Cerebellar cortex (tissue), 1 donor: ENCODE measurements at places on chromosomes 12 and 14.

GRCh38 chr12:124684971-124685688 is 117.7 kb upstream of the NCOR2 start:
- peak; percentile 66 for DNase-seq

DNA sequence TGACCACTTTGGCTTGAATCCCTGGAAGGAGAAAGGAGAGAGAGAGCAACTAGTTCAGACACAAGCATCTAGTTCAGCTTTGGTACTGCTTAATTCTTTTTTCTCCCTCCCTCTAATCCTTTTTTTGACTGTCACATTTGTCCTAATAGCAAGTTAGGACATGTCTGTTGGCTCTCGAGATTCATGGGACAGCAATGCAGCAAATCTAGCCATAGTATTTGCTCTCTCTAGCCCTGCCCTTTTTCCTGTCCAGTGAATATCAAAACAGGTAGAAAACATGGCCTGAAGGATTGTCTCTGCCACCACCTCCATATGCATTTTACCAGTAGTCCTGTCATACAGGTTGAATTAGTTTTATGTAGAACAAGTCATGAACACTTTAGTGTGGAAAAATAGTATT is 116.4 kb downstream of the PTPRB start:
- no peak for DNase-seq

DNA sequence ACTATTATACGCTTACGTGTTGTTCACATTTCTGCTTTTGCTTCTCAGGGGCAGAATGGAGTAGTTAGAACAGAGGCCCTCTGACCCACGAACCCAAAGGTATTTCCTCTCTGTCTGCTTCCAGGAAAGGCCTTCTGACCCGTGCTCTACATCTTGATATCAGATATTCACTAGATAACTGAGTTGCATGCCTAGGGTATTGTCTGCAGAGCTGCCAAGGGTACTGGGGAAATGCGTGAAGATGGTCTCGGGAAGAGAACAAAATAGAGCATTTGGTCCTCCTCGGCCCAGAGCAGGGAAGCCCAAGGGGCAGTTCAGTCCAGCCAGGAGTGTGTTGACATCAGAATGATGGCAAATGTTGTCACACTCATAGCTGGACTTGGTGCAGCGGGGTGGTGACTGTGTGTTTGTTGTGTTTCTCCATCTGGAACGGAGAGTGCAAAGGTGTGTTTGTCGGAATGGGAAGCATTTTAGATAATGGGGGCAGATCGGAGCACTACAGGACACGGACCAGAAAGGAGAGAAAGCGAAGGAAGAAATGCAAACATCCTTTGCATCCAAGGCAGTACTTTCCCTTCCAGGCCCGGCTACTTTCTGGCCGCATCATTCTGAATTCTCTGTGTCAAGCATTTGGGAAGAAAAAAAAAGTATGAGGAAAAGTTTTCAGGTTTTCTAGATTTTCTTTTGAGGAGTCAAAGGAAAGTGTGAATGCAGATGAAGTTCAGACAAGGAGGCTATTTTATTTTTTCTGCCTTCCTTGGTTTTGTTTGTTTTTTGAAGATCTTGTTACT is 8.1 kb downstream of the GLT1D1 start:
- DNase-seq, result no peak

DNA sequence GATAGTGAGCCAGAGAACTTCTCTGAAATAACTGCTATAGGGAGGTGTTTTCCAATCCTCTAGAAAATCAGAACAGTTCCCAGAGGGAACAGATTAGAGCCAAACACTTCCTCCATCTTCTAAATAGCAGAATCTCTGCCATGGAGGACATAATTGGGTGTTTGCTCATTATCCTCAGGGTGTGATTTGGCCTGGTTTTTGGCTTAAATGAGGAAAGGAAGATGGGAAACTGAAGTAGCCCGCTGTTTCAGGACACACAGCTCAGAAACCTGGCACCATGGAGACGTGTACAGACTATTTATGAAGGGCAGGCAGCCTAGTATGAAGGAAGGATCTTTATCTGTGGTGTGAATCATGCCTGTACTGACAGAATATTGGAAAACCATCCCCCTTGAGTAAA is 231.7 kb upstream of the PRKD1 start:
- DNase-seq, result no peak

DNA sequence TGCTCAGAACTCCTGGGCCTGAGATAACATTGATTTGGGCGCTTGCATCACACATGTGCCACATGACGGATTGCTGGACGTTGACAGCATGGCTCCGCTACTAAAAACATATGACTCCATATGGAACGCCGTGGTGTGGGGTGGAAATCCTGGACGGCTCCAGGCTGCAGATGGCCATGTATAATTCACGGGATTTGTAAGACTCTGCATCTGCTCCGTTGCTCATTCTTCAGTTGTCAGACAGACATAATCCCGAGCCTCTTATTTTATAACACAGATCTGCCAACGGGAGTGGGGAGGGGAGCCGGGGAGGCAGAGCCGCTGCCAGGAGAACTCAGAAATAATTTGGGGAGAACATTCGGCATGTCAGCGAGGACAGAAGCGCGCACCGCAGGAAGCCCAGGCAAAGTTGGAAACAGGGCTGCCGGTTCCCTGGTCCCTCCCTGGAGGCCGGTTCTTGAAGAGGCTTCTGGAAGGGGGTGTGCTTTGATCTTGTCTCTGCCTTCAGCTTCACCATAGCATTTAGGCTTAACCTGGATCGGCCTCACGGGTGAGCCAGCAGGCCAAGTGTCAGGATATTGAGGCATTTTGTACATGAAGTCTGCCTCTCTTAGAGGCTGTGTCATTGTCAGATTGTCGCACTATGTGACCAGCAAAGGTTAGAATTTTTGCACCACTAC is 45.8 kb upstream of the MYL2 start:
- peak; percentile 78 for DNase-seq

- no peak for DNase-seq
These were observed 20.4 kb downstream of the YAF2 start for GRCh38 chr12:42217656-42218055.

DNA sequence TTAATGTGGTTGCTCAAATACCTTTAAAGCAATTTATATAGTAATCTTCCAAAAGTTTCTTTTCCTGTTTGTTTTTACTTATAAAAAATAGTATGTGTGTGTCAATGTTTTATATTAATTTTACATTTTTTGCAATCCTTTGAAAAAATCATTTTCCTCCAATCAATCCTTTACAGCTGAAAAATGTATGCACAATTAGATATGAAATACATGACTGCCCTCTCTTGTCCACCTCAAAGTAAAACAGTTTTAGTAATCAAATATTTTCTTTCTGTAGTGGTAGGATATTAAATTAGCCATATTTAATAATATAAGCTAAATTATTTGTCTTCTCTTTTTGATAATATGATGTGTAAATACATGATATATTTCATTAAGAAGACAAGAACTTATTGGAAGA is 269.9 kb downstream of the ADAMTS20 start:
- no peak for DNase-seq

DNA sequence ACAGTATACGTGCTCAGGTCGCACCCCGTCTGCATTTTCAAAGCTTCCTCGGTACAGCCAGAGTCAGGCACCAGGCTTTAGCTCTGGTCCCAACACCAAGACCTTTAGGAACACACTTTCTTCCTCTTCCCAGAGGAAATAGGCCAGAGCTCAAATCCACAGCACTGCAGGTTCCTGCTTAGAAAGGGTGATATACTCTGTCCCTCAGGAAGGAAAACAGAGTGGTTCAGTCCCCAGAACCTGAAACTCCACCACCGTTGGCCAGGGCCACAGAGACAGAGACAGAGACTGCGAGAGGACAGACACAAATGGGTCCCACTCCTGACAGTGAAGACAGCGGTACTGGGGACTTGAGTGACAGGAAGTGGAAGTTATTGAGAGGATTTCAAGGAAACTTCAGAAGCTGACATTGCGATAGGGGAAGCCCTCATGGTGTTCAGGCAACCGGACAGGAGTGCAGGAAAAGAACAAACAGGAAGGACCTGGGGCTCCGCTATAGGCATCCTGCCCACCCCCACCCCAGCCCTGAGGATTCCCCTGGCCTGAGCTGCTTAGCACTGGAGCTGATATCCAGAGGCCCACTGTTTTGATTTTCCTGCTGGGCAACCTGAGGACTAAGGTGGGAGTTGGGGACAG is 5.5 kb upstream of the KRT8 start:
- no peak for DNase-seq

- peak; percentile 77 for DNase-seq
These were observed 536.3 kb upstream of the CCDC196 start for GRCh38 chr14:65949711-65950516.

- DNase-seq, result no peak
These were observed 107.0 kb downstream of the MGST1 start for GRCh38 chr12:16454481-16454880.

DNA sequence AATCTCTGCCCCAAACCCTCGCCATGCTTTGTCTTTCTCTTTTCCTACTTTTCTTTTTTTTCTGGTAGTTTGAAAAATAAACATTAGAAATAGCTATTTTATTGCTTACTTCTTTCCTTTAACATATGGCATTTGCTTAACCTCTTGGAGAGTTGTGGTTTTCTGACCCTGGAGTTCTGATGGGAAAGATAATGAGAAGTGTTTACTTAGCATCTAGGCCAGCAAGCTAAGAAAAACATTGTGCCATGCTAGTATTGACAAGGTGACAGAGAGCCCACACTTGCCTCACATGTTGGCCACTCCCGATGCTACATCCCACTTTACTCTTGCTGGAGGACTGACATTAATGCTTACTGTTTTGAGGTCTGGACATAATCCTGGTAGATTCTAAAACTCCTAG is 886.2 kb downstream of the DIO2 start:
- DNase-seq, result no peak

DNA sequence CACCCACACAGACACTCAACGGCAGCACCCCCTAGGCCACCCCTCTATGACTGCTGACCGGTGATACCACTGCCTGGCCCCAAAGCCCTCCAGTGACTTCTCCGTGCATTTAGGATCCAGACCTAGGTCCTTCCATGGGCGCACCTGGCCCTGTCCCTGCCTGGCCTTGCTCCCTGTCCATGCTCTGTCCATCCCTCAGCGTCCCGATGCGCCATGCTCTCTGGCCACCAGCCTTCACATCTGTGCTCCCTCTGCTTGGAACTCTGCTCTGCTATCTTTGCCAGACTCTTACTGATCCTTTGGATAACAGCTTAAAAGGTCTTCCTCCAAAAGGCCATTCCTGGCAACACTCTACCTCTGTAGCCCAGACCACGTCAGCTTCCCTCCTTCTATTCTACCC is 25.4 kb upstream of the HDAC7 start:
- no peak for DNase-seq

GRCh38 chr12:82910246-82910893 is 223.7 kb downstream of the TMTC2 start:
- DNase-seq, result peak; percentile 92

DNA sequence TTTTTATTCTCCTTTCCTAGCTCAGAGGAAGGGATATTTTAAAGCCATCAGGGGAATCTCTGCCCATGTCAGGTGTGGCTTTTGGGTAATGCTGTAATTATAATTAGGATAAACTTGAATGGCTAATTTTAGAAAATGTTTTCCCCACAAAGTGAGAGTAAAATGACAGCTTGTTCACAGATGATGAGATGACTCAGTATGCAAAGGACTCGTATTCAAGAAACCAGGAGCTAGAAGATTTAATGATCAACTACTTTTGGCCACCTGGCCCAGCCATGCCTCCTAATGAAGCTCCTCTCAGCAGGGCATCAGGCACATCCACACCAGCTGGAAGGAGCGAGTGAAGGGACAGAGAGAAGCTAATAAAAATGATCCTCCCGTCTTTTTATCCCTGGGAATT is 29.0 kb upstream of the PLEKHG7 start:
- DNase-seq, result no peak

DNA sequence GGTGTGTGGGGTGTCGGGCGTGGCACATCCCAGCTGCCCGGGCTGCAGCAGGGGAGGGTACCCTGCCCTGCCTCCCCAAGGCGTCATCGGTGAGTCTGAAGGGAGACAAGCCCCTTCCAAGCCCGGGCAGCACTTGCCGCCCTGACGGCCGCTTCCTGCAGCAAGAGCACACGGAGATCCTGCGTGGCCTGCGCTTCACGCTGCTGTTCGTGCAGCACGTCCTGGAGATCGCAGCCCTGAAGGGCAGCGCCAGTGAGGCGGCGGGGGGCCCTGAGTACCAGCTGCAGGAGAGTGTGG is 10.1 kb upstream of the PUS1 start:
- no peak for DNase-seq

DNA sequence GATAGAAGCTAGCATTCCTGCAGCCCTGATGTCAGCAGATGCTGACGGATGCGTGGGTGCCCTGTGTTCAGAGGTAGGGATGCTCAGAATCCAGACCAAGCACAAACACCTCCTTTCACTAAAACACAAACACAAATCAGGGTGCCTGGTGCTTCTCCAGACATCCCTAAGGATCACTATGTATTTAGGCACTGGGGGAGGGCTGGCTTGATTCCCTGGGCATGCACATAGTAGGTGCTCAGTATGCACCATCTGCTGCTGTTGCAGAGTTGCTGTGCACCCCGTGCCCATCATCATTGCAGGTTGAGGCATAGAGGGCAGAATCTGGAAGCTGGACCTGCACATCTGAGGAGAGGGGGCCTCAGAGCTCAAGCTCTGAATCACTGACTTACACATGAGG is 114.8 kb downstream of the PHETA1 start:
- DNase-seq, result no peak

DNA sequence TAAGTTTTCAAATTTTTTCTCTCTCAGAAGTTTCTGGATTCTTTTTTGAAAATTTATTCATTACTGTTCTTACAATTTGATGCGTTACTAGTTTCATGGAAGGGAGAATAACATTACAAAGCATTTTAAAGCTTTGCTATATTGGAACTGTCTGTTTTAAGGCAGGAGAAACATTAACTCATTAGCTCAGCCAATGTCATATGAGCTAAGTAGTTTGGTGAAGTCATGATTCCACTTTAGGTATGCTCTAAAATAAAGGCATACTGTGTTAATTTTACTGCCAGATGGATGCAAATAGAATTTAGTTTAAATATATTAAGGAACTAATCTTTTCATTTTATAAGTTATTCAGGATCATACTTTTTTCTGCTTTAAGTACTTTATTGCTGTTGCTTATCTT is 46.0 kb downstream of the ARID2 start:
- no peak for DNase-seq

DNA sequence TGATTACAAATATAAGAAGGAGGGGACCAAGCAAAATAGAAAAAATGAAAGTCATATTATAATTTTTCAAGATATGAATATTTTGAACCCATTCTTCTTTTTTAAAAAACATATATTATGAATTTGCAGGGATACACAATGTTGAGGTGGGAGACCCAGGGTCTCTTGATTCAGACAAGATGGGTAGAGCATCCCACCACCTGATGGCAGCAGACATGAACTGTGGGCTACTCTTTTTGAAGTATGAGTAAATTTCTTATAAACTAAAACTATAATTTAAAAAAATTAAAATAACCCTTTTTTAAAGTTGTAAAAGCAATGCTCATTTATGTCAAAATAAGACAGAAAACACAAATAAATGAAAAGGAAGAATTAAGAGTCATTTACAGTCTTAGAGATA is 202.7 kb upstream of the PRICKLE1 start:
- DNase-seq, result no peak
